PC-3 (cell line): ENCODE measurements at places on chromosomes 7 and 10. TPM values are rescaled to one million over a fixed set of nuclear protein-coding genes. Genes with fewer than 3 reads are reported as not detected.
A peak's percentile ranks its signal among the peaks of the same experiment; 100 is the strongest.

DNA sequence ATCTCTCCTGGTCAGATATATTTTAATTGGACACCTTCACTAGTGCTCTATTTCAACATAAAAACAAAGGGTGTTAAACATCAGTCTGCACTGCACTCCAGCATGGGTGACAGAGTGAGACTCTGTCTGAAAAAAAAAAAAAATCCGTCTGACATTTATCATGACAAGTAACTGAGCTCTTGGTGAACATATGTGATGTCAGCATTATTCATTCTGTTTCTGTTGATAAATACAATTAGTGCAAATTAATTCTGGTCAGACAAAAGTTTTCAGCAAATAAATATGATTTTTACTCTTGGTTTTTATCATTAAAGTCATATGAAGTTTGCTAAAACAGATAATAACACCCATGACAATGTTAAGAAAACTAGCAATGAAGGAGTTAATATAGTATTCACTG lies 692.8 kb upstream of the GRM3 start:
- no peak for DNase-seq

ANKRD61 gene
- total RNA-seq = 0.23 and 0.26 TPM in 2 replicates

DNA sequence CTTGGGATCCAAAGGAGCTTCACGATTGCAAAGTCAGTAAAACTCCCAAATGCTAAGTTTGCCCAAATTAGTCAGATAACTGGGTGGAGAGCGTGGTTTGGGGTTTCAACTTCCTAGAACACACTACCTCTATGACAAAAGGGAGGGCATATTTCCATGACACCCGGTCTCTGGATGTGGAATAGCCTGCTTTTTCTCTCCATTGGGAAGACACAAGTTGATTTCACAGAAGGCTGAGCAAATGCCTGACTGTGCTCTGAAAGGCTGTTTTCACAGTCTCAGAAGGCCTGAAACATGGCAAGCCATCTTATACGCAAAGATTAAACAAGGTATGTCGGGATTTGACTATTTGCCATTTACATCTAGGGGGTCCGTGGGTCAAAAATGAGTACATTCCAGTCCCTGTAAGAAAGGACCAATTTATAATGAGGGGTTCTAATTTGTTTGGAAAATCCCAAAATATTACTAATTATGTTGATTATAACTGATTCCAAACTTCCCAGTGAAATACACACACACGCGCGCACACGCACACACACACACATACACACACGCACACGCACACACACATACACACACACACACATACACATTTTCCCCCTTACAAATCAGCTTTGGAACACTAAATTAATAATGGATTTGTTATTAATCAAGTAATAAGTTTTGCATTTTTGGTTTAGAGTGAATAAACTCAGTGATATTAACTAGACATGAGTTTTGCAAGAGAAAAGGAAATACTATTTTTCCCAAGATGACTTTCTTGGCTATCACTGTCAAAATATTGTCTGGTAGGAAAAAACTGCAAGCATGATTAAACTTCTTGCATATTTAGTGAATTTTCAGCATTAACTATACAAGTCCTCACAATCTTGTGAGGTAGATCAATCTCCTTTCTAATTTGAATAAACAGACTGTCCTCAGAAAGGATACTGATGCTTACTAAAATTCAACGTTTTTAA lies 105.0 kb downstream of the PRTFDC1 start:
- peak; percentile 27 for DNase-seq

ODAD2 gene
- total RNA-seq = 2.1 and 3.4 TPM in 2 replicates

GRCh38 chr10:27388761-27389399 lies 115.2 kb upstream of the RAB18 start:
- no peak for DNase-seq

CALCR gene
- not detected in 2 replicates for total RNA-seq

DNA sequence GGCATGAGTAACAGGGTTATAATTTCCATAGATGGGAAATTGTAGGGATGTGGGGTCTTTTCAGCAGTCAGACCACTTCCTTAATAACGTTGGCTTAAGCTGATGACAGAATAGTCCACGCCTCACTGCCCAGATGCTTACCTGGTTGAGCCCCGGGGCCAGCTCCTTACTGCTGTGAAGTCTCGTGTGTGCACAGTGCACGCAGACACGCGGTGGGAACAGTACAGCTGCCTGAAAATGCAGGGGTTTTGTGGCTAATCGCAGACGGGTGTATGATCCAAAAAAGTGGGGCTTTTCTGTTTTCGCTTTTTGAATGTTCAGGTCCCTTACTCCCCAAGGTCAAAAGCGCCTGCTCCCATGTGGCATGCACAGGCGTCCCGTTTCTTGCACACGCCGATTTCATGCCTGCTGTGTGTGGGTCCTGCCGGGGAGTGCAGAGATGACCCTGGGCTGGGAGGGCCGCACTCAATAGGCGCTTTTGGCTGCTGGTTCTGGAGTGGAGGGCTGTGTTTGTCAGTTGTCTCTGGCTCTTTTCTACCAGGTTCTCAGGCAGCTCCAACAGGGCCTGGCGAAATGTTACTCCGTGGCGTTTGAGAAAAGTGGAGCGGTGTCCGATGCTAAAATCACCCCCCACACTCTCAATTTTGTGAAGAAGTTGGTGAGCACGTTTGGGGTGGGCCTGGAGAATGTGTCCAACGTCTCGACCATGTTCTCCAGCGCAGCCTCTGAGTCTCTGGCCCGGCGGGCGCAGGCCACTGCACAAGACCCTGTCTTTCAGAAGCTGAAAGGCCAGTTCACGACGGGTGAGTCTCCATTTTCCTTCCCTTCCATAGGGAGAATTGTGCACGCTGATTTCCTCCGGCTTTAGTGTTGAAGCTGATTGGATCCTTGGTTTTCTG lies 116.0 kb downstream of the TRRAP start:
- no peak for DNase-seq
